ENCODE measurements at places on chromosomes 12 and 14.
A peak's percentile ranks its signal among the peaks of the same experiment; 100 is the strongest.

GRCh38 chr12:95848575-95849388, 10.0 kb upstream of the SNRPF start:
- DNase-seq: peak; percentile 63

DNA sequence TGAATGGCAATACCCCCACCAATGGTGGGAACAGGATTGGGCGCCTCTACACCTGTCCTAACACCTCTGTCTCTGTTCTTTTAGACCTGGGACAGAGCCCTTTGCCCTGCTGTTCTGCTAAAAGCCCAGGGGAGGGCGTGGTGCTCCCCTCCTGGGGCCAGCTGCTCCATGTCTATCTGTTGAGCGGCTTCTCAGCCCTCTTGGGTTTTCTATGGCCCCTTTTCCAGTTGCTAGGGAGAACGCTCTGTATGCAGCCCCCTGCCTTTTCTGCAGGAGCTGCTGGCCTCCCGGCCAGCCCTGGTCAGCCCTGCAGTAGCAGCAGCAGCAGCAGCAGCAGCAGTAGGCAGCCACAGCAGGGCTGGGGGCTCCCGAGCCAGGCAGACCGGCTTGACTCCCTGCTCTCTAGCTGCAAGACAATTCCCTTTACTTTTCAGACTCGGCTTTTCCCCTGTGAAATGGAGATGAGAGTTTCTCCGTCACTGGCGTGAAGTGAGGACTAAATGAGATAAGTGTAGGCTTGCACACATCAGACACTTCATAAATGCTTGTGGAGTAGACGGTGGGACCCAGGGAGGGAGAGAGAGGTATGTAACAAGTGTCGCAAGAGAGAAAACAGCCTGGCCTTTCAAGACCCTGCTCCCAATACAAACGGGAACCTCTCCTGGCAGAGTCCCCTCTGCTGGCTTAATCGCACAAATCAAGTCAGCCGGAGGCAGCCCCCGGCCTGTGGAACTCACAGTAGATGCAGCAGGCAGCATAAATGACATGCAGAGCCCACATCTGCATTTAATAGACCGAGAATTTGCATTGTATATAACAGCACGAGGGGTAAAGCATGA, 1.0 kb downstream of the RTL1 start:
- no peak for DNase-seq

DNA sequence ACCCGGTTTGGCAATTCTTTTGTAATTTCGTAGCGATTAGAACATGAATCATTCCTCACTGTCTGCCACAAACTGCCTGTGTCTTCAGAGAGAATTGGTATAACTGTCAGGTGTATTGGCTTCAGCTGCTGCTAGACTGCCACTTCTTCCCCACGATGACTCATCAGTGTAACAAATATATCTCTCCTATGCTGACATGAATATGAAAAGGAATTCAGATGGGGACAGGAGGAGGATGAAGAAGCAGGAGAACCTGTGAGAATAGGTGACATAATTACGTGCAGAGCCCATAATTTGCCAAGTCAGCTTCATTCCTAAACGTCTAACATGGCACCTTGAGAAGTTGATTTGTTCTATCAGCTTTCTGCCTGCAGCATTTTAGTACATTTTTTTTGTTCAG, 64.9 kb downstream of the FRMD6 start:
- peak; percentile 57 for DNase-seq

DNA sequence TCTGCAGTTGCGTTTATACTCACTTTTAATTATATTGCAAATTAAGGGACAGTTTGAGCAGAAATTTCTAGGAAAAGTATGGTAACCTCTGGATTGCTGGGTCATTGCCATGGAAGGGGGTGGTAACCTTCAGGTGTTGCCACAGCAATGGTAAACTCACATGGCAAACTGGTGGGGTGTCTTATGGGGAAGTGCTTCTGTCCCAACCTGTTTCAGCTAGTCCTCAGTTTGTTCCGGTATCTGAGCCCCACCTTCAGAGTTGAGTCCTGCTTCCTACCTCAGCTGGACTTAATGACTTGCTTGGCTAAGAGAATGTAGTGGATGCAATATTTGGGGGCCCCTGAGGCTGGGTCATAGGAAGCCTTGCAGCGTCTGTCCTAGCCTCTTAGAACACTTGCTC, 7.3 kb upstream of the CLMN start:
- no peak for DNase-seq

GRCh38 chr12:42372154-42372791, 46.3 kb downstream of the PPHLN1 start:
- peak; percentile 62 for DNase-seq
